ENCODE measurements at places on chromosomes 12 and 14.

DNA sequence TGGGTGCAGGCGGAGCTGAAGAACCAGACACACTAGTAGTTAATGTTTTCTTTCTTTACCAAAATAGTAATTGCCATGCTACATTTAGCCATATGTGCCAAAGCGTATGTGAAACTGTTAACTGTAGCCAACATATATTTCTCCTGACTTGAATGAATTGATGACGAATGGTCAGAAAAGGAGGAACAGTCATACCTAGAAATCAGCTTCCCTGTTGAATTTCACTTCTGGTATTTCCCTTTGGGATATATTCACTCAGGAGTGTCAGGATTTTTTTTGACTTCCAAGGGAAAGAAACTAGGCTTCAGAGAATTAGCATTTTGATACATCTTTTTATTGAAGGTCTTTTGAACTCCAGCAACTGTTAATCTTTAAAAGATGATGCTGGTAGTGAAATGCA lies 87.0 kb downstream of the ERC1 start:
- DNase-seq = no peak

DNA sequence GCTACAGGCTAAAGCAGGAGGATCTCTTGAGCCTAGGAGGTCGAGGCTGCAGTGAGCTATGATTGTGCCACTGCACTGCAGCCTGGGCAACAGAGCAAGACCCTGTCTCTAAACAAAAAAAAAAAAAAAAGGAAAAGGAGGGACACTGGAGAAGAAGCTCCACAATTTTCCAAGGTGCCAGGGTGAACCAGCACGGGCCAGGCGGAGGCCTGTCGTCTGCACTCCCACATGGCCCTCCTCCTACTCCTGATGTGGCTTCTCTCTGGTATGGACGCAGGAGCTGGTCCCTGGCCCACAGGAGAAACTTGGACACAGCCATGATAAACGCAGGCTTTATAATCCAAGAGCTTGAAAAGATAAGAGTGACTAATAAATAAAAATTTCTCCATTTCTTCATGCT lies 341.2 kb downstream of the CACNA1C start:
- DNase-seq = no peak

DNA sequence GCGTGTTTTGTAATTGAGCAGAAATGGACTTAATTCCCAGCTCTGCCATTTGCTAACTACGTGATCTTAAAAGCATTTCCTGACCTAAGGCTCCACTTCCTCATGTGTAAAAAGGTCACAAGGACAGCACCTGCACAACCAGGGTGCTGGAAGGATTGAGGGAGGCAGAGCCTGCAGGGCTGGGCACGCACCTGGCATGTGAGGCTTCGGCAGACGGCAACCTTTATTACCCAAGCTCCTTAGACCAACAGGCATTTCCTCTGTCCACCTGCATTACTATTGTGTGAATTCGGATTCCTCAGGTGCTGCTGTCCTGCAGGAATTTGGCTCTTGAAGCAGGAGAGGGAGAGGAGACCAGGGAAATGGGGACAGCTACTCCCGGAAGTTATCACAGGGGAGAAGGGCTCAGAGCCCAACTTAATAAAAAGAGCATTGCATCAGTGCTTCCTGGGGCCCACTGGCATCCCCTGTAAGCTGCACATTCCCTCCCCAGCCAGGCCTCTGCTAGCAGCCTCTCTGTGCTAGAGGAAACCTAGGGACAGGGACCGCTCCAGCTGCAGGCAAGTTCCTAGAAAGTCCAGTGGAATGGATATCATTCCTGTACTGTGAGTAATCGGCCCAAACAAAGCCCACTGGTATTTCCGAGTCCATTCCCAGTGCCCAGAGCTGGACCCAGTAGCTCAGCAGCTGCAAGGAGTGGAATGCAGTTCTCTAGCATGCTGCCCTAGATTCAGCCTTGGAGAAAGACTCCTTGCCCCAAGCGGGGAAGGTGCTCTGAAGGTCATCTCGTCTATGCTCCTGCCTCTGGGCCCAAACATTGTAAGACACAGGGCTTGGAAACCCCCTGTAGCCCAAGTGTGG lies 157.1 kb upstream of the CCND2 start:
- DNase-seq = no peak

DNA sequence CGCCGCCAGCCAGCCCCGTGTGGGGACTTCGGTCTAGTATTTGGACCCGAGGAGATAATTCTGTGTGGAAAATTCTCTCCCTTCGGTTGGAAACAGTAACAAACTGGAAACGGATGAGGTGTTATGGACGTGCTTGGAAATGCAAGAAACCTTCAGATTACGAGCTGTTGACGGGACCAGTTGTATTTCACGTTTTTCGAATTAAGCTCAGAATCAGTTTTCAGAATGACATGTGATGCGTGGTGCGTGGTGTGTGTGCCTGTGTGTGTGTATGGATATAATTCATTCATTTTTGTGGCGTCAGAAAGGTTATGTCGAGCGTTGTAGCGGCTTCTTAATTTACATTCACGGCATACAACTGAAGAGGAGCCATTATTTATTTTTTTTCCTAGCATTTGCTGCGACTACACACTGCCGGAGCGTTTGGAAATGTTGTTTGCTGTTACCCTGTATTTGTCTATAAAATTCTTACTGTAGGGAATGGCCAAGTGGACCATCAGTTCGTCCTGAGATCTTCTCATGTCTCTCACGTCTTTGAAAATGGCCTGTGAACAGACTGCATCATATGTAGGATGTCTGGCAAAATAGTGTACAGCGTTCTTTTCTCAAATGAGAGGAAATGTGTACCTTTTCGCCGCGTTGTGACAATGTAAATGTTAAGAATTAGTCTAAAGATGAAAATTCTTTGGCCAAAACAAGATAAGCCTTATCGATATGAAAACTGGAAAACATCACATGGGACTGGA lies 1.3 kb downstream of the TRAF3 start:
- DNase-seq = no peak

- no peak for DNase-seq
Measured at GRCh38 chr12:106171117-106171750, 32.5 kb upstream of the NUAK1 start.

DNA sequence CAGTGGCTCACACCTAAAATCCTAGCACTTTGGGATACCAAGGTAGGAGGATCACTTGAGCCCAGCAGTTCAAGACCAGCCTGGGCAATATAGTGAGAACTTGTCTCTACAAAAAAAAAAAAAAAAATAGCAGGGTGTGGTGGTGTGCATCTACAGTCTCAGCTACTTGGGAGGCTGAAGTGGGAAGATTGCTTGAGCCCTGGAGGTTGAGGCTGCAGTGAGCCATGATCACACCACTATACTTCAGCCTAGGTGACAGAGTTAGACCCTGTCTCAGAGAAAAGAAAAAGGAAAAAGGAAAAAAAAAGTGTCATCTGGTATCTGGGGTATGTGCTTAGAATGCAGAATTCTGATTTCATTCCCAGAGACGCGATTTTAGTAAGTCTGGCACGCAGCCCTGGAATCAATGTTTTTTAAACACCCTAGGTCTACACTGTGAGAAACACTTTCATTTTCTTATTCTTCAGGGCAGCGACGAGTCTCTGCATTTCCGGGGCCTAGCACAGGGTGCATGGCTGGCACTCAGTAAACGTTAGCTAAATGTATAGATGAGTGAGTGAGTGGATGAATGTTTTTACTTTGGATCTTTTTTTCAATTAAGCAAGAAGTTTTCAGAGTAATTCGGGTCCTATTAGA lies 243.8 kb upstream of the PWP1 start:
- DNase-seq = no peak

DNA sequence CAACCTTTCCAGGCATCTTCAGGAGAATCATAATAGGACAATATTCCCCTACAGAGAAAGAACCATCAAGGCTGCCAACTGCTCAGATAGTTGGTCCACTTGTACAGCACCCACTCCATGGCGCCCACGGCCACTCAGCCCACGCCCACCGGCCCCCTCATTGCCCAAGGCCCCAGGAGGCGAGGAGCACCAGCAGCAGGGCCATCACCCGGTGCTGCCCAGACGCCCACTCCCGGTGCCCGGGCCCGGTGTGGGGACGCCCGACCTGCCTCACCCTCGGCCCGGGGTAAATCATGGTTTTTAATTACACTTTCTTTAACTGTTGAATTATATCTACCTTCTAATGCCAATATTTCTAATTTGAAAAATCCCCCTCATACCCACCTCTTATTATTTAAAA lies 41.3 kb upstream of the ANO6 start:
- no peak for DNase-seq

- DNase-seq = no peak
Measured at GRCh38 chr14:68333262-68333661, 459.6 kb downstream of the ZFP36L1 start.

GRCh38 chr12:64621257-64621942 lies 11.1 kb downstream of the RASSF3 start:
- peak; percentile 75 for DNase-seq

DNA sequence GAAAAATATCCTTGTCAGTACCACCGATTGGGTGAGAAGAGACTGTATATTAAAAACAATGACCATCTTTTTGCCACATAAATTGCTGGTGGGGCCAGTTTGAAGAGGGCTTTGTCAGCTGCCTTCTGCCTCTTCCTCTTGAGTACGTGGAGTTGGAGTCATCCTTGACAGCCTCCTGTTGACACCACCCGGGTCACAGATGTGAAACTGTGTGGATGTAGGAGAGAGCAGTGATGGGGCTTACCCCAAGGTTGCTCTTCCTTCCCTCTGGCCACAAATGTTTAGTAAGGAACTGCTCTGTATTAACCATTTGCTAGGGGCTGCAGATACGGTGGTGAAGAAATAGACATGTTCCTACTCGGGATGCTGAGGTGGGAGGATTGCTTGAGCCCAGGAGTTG lies 12.2 kb downstream of the PTPN11 start:
- DNase-seq = no peak

DNA sequence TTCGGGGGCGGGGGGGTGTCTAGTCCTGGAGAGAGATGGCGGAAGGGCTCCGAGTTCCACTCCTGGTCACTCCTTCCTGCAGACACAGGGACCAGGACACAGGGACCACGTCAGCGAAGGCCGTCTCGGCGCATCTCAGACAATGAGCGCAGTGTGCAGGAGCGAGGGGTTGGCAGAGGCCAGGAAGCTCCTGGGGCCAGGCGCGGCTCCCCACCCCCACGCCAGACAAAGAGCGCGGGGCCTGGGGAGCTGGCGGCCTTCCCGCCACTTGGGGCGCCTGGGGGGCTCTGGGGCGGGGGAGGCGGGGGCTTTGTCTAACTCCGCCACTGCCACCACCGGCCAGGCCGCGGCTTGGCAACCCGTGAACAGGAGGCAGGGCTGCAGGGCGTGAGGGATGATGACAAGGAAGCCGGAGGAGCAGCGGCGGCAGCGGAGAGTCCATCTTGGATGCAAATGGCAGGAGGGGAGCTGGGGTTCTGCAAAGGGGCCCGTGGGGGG lies 2.2 kb downstream of the CDK2AP1 start:
- peak; percentile 86 for DNase-seq

- no peak for DNase-seq
Measured at GRCh38 chr12:123111498-123112165, 39.3 kb downstream of the PITPNM2 start.

GRCh38 chr12:95701275-95701674 lies 89.3 kb downstream of the NTN4 start:
- no peak for DNase-seq

Measured in coronary artery (tissue), 2 donors.